Activated T-helper 2 cell treated with anti-CD3 and anti-CD28 coated beads, Interferon-gamma antibody, Interleukin-2, Interleukin-4, amounts not matched to agents 10 μg/mL and 5 μg/mL and 100 μg/mL, durations not matched to agents 14 hours and 24 hours and 36 hours (primary cell): ENCODE measurements at places on chromosomes 3 and 15.

GRCh38 chr3:104909198-104909597 is 457.5 kb upstream of the ALCAM start:
- H3K27me3 ChIP-seq = no peaks in the 10 kb centered on the region
- no peaks in the 10 kb centered on the region for H3K36me3 ChIP-seq
- DNase-seq = no peak
- H3K27ac ChIP-seq = no peak overlapping the region
- H3K4me3 ChIP-seq = no peak overlapping the region
- no peaks in the 10 kb centered on the region for H3K4me1 ChIP-seq

GRCh38 chr3:164450276-164450905 is 627.9 kb downstream of the SI start:
- no peaks in the 10 kb centered on the region for H3K4me1 ChIP-seq
- no peak for DNase-seq
- H3K27me3 ChIP-seq = no peaks in the 10 kb centered on the region
- no peaks in the 10 kb centered on the region for H3K36me3 ChIP-seq
- H3K27ac ChIP-seq = no peak overlapping the region

- H3K36me3 ChIP-seq = no peaks in the 10 kb centered on the region
- H3K4me1 ChIP-seq = peaks cover 1% of the 10 kb centered on the region
- H3K27ac ChIP-seq = no peak overlapping the region
These were observed 191.9 kb upstream of the TSC22D2 start for GRCh38 chr3:150216041-150216811.

DNA sequence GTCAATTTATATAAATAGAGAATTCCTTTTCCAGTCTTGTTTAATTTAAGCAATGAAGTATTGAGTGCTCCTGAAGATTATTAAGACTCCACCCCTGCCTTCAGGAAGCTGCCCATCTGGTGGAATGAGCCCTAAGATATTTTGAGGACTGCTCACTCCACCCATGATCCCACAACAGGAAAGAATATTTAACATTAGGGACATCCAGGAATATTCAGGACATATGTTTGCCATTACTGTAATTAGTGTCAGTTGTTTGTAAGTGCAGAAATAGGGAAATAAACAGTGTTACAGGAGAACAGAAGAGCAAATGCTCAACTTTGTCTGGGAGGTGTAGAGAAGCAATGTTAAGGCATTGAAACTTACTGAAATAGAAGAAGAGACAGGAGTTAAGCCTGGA is 375.0 kb downstream of the ROBO2 start:
- no peaks in the 10 kb centered on the region for H3K36me3 ChIP-seq
- no peaks in the 10 kb centered on the region for H3K27me3 ChIP-seq
- DNase-seq = no peak
- no peaks in the 10 kb centered on the region for H3K4me1 ChIP-seq
- no peak overlapping the region for H3K27ac ChIP-seq

- H3K36me3 ChIP-seq = no peaks in the 10 kb centered on the region
- H3K4me1 ChIP-seq = no peaks in the 10 kb centered on the region
- H3K27ac ChIP-seq = no peak overlapping the region
These were observed 43.4 kb downstream of the ESYT3 start for GRCh38 chr3:138477801-138478200.

GRCh38 chr15:47983533-47983932 is 137.3 kb upstream of the SLC24A5 start:
- DNase-seq = no peak
- no peaks in the 10 kb centered on the region for H3K36me3 ChIP-seq
- H3K27me3 ChIP-seq = peaks cover 16% of the 10 kb centered on the region

DNA sequence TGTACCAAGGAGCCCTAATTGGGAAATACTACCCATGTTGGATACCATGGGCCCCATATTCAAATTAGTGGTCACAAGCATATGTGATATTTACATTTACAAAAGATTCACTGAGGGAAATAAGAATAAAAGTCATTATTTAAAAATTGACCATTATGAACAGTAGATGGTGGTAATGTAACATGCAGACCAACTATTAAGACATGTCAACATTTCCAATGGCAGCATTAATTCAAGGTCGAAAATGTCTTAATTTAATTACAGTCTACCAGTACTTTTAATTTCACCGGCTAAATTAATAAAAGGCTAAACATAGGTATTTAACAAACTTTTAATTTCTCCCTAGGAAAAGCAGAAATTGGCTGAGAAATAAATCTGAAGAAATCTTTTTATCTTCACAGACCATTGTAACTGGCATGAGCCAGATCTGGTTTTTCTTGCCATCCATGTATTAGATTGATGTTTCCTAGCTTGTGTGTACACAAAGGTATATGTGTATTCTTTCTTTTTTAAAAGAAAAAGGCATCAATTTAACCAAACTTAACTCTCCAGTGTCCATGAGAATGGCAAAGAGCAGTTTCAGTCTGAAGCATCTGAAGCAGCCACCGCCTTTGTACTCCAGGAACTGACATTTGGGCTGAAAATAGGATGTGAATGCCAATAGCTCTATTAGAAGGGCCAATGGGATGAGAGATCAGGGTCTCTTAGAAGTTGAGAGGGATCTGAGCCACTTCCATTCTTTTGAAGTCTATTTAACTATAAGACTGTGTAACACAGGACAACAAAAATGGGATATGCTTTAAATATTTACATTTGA is 26.6 kb downstream of the NEK11 start:
- H3K4me3 ChIP-seq = no peak overlapping the region
- peaks cover 1% of the 10 kb centered on the region for H3K4me1 ChIP-seq
- DNase-seq = no peak

DNA sequence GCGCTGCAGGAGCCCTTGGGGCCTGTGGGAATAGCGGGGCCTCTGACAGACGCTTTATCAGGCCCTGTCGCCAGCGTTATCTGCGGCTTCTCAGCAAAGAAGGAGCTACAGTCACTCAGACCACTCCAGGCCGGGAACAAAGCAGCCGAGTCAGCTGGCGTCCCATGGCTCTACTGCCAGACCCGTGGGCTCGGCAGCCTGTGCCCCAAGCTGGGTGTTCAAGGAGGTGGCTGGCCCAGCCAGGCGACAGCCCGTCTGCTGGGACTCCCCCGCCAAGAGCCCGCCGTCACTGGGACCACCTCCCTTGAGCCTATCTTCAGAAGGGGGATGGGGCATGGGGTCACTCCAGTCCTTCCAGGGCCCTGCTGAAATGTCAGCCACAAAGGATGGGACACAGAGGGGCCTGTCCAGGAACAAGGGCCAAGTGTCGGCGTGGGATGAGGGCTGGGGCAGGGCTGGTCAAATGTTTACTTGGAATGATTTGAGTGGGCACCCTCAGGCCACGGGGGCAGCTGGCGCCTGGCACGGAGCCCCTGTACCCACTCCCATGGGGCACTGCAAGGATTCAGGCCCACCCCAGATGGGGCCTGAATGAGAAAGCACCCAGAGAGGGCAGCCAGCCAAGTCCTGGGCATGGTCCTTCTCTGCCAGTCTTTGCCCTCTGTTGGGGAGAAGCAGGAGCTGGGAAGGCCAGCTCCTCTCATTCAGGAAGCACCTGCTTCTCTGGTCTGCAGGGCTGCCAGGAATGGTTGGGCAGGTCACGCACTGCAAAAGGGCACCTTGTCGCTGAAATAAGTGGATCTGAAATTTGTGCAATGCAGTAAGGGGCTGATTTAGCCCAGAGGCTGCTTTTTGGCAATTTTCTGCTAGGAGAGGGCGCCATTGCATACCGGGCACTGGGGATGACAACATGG is 148.3 kb downstream of the SMAD6 start:
- no peak overlapping the region for H3K4me3 ChIP-seq
- peaks cover 6% of the 10 kb centered on the region for H3K27me3 ChIP-seq
- no peak for DNase-seq

DNA sequence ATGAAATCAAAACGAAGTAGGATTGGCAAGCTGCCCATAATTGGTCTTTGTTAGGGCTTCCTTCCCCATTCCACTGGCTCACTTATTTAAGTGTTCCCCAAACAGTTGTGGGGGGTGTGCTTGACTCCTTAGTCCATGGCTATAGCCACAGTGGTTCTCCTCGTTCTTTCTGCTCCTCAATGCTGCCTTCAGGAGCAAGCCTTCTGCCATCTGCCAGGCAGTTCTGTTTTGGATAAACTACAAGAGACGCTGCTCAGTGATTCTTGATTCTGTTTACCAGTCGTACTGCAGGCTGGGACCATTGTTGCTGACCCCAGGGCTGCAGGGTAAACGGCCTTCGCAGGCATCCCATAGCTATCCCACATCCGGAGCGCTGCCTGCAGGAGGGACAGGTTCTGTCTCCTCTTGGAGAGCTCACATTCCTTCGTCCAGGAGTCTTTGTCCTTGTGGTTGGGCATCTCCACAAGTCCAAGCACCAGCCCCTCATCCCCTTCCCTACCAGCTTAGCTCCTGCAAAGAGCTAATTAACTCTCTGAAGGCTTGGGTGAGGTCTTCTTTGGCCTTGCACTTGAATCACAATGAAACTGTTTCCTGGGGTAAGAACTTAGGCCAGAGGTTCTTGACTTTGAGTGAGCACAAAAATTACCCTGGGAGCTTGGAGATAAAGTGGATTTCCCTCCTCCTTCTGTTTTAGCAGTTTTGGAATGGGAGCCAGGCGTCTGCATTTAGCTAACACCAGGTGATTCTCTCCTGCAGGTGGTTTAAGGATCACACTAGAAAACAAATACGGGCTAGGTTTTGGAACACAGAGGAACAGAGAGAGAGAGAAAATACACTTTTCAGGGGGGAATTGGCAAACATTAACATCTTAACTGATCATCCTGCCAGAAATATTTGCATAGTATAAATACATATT is 114.9 kb downstream of the SV2B start:
- no peaks in the 10 kb centered on the region for H3K4me1 ChIP-seq
- no peaks in the 10 kb centered on the region for H3K36me3 ChIP-seq
- peaks cover 11% of the 10 kb centered on the region for H3K27me3 ChIP-seq
- no peak overlapping the region for H3K4me3 ChIP-seq
- DNase-seq = no peak
- H3K27ac ChIP-seq = no peak overlapping the region

DNA sequence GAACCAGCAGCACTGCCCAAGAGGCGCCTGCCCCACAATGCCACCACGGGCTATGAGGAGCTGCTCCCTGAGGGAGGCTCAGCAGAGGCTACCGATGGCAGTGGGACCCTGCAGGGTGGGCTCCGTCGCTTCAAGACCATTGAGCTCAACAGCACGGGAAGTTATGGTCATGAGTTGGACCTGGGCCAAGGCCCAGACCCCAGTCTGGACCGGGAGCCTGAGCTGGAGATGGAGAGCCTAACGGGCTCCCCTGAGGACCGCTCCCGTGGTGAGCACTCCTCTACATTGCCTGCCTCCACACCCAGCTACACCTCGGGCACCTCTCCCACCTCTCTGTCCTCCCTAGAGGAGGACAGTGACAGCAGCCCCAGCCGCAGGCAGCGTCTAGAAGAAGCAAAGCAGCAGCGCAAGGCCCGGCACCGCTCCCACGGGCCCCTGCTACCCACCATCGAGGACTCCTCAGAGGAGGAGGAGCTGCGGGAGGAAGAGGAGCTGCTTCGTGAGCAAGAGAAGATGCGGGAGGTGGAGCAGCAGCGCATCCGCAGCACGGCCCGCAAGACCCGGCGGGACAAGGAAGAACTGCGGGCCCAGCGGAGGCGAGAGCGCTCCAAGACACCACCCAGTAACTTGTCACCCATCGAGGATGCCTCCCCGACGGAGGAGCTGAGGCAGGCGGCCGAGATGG is 21.8 kb upstream of the APEH start:
- H3K4me3 ChIP-seq = no peak overlapping the region
- DNase-seq = no peak
- H3K4me1 ChIP-seq = no peaks in the 10 kb centered on the region
- no peak overlapping the region for H3K27ac ChIP-seq
- H3K36me3 ChIP-seq = no peaks in the 10 kb centered on the region

- peaks cover 27% of the 10 kb centered on the region for H3K27me3 ChIP-seq
- no peak overlapping the region for H3K27ac ChIP-seq
- H3K36me3 ChIP-seq = no peaks in the 10 kb centered on the region
- H3K4me3 ChIP-seq = no peak overlapping the region
These were observed 145.2 kb downstream of the P3H2 start for GRCh38 chr3:189975391-189975990.

GRCh38 chr3:47054412-47054811 is 74.9 kb downstream of the NBEAL2 start:
- H3K4me1 ChIP-seq = peaks cover 30% of the 10 kb centered on the region
- H3K4me3 ChIP-seq = no peak overlapping the region
- H3K27ac ChIP-seq = no peak overlapping the region
- H3K36me3 ChIP-seq = peaks cover 56% of the 10 kb centered on the region
- DNase-seq = no peak
- H3K27me3 ChIP-seq = no peaks in the 10 kb centered on the region

GRCh38 chr15:89155656-89156055 is 65.7 kb downstream of the RLBP1 start:
- DNase-seq = no peak
- H3K27me3 ChIP-seq = no peaks in the 10 kb centered on the region
- peaks cover 41% of the 10 kb centered on the region for H3K36me3 ChIP-seq
- H3K4me1 ChIP-seq = peaks cover 8% of the 10 kb centered on the region
- H3K27ac ChIP-seq = no peak overlapping the region

DNA sequence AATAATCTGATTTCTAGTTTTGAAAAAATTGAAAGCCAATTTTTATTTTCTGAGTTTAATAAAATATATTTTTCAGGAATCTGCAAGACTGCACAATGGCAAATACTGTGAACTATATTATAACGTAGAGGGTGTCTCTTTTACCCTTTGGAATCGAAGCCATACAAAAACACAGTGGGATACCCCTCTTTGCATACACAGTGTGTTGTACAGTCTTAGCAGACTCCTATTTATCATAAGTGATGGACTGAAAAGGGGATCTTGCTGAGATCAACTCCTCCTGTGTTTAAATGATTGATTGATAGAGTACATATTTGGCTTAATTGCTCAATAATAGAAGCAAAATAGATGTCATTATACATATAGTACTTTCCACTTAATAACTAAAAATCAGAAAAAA is 981.2 kb downstream of the NSUN3 start:
- no peaks in the 10 kb centered on the region for H3K27me3 ChIP-seq
- H3K27ac ChIP-seq = no peak overlapping the region
- DNase-seq = no peak
- no peaks in the 10 kb centered on the region for H3K36me3 ChIP-seq
- H3K4me1 ChIP-seq = no peaks in the 10 kb centered on the region
- no peak overlapping the region for H3K4me3 ChIP-seq

DNA sequence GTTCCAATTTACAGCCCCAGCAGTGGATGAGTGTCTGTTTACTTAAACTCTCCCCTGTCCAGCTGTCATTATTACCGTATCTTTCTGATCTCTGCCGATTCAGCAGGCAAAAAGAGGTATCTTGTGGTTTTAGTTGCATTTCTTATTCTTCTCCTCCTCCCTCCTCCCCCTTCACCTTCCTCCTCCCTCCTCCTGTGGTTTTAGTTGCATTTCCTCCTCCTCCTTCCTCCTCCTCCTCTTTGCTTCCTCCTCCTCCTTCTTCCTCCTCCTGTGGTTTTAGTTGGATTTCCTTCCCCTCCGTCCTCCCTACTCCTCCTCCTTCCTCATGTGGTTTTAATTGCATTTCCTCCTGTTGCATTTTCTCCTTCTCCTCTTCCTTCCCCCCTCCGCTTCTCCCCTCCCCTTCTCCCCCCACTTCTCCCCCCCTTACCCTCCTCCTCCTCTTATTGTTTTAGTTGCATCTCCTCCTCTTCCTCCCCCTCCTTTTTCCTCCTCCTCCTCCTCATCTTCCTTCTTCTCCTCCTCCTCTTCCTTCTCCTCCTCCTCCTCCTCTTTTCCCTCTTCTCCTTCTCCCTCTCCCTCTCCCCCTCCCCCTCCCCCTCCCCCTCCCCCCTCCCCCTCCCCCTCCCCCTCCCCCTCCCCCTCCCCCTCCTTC is 25.3 kb upstream of the VPS33B start:
- H3K36me3 ChIP-seq = no peaks in the 10 kb centered on the region
- peaks cover 20% of the 10 kb centered on the region for H3K4me1 ChIP-seq
- no peak for DNase-seq

- no peaks in the 10 kb centered on the region for H3K4me1 ChIP-seq
These were observed 92.8 kb upstream of the DCBLD2 start for GRCh38 chr3:98994128-98994762.

- H3K27ac ChIP-seq = no peak overlapping the region
- no peak overlapping the region for H3K4me3 ChIP-seq
- DNase-seq = no peak
These were observed 194.2 kb downstream of the UACA start for GRCh38 chr15:70569091-70569713.
